ENCODE measurements at places on chromosomes 12 and 14. TPM values are rescaled to one million over a fixed set of nuclear protein-coding genes. Genes with fewer than 3 reads are reported as not detected.

Gene PTPRO
- total RNA-seq = under 0.01 TPM

Gene TAS2R7
- total RNA-seq = not detected

Gene C12orf57
- 206 TPM for total RNA-seq

Gene TROAP
- total RNA-seq = 9.6 TPM

Gene PMCH
- not detected for total RNA-seq

Gene KRT74
- not detected for total RNA-seq

Gene SMCO2
- total RNA-seq = 0.13 TPM

Data from dermis microvascular lymphatic vessel endothelial cell (primary cell).